ENCODE measurements at places on chromosomes 5 and 9. TPM values are rescaled to one million over a fixed set of nuclear protein-coding genes. Genes with fewer than 3 reads are reported as not detected.

DNA sequence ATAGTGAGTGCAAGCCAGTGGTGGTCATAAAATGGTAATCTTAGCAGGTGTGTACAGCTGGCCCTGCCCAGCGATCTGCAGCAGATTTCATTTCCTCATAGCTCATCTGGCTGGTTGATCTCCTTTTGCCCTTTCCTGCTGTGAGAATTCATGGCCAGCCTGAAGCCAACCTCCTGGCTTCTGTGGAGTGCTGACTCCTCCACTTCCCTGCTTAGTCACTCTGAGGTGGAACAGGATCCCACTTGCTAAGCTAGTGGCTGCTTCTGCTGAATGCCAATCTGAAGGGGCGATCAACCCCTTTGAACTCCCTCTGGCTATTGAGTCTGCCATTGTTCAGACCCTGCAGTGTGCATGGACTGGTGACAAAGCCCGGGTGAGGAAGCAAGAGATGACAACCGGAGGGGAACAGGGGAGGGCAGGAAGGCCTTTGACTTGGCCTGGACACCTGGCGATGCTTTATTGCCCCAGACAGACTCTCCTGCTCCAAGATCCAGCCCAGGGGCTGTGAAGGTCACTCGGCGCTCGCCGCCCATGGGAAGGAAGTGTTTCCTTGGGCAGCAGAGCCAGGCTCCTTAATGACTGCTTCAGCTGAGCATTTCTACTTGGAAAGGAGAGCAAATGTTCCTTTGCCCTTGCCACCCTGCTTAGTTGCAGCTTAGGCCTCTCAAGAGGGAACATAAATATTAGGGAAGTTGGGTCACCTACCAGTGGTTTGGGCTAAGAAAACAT lies 341.1 kb downstream of the ZSWIM6 start:
- no peak overlapping the region for H3K27ac ChIP-seq
- no peaks in the 10 kb centered on the region for H3K27me3 ChIP-seq
- no peak for DNase-seq
- H3K4me3 ChIP-seq: no peak overlapping the region
- no peaks in the 10 kb centered on the region for H3K4me1 ChIP-seq

GRCh38 chr5:53882006-53882675 lies 321.7 kb downstream of the NDUFS4 start:
- no peaks in the 10 kb centered on the region for H3K27me3 ChIP-seq
- H3K4me3 ChIP-seq: no peak overlapping the region
- DNase-seq: no peak

DNA sequence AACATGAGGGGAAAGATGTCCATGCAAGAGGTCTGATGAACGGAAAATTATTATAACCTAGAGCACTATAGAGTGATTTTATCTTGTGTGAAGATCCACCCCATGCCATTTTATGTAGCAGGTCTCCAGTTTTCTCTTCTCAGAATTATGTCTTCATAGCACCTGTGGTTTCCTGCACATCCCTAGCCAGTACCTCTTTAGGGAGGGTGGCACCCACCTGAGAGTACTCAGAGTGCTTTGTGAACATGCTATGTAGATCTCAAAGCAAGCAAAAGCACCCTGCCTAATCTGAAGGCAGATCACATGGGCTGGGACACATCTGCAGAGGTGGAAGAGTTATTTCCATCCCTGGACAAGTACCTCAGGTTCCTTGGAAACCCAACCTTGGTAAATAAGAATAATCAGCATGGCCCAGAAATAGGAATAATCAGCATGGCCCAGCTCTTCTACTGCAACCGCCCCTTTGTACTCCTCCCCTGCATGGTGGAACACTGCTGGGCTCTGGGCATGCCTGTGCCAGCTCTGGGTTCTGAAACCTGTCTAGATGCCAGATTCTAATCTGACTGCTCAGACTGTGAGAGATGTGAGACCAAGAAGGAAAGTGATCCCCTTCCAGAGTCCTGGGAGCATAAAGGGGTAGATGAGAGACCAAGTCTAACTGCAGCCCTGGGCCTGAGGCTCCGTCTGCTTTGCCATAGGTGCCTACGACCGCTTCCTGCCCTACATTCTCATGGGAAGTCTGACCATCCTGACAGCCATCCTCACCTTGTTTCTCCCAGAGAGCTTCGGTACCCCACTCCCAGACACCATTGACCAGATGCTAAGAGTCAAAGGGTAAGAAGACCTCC lies 23.7 kb downstream of the SLC22A5 start:
- peaks cover 56% of the 10 kb centered on the region for H3K4me1 ChIP-seq
- H3K36me3 ChIP-seq: no peaks in the 10 kb centered on the region
- H3K4me3 ChIP-seq: no peak overlapping the region
- DNase-seq: no peak
- H3K27ac ChIP-seq: no peak overlapping the region

DNA sequence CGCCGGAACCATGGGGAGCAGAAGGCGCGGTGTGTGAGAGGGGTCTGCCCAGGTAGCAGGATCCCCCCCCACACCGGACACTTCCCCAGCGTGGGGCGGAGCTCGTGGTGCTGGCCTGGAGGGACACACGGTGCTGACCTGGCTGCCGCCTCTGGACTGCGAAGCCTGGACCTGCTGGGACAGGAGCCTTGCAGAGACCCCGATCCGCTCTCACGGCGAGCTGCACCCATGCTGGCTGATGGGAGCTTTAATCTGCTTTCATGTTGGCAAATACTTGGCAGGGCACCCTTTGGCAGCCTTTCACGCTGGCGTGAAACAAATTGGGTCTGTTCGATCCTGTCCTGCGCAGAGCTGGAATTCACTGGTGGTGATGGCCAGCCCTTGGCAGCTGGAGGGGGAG lies 7.4 kb downstream of the NKD2 start:
- H3K36me3 ChIP-seq: no peaks in the 10 kb centered on the region
- no peak overlapping the region for H3K4me3 ChIP-seq
- H3K4me1 ChIP-seq: no peaks in the 10 kb centered on the region

DNA sequence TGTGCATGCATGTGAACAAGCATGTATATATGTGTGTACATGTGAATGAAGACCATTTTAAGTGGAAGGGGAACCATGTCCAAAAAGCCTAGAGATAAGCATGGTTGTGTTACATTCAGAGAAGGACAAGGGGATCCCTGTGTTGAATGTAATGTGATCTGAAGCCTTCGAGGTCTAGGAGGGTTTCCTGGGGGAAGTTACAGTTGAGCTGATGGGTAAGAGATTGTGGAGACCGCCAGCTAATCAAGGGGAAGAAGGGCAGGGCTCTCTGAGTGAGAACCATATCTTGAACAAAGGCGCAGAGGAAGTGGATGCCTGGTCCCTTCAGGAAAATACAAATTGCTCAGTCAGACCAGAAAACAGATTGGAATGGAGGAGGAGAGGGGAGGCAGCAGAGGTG lies 45.5 kb upstream of the TNFSF15 start:
- H3K27me3 ChIP-seq: no peaks in the 10 kb centered on the region
- no peak for DNase-seq
- H3K36me3 ChIP-seq: no peaks in the 10 kb centered on the region
- H3K4me1 ChIP-seq: no peaks in the 10 kb centered on the region
- no peak overlapping the region for H3K4me3 ChIP-seq

DNA sequence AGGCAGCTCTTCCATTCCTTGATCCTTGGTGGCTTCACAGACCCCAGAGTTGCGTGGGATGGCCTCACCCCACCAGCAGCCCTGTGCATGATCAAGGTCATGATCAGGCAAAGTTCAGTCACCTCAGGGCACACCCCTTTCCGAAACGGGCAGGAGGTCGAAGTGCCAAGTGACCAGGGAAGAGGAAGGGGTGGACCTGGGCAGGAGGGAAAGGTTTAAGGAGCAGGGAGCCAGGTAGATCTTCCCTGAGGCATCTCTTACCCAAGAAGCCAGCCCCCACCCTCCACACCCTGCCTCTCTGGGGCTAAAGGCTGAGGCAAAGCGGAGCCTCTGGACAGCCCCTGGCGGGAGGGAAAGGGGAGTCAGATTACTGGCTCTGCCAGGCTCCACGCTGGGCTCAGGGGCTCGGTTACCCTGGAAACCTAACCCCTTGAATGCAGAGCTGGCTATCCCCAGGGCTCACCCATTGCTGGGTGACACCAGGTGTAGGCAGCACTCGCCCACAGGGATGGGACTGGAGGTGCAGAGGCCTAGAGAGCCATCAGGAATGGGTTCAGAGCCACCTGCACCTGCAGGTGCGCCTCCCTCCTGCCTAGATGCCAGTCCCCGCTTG lies 3.6 kb downstream of the MGAT4B start:
- H3K27me3 ChIP-seq: no peaks in the 10 kb centered on the region
- no peak for DNase-seq
- peaks cover 9% of the 10 kb centered on the region for H3K36me3 ChIP-seq
- no peak overlapping the region for H3K4me3 ChIP-seq

- H3K27ac ChIP-seq: no peak overlapping the region
- DNase-seq: no peak
- peaks cover 49% of the 10 kb centered on the region for H3K4me1 ChIP-seq
- H3K4me3 ChIP-seq: no peak overlapping the region
Observed at GRCh38 chr9:77982581-77983319, 48.9 kb downstream of the GNAQ start.

GRCh38 chr5:76788362-76788761 lies 30.5 kb upstream of the F2RL1 start:
- no peak overlapping the region for H3K4me3 ChIP-seq
- H3K36me3 ChIP-seq: no peaks in the 10 kb centered on the region

DNA sequence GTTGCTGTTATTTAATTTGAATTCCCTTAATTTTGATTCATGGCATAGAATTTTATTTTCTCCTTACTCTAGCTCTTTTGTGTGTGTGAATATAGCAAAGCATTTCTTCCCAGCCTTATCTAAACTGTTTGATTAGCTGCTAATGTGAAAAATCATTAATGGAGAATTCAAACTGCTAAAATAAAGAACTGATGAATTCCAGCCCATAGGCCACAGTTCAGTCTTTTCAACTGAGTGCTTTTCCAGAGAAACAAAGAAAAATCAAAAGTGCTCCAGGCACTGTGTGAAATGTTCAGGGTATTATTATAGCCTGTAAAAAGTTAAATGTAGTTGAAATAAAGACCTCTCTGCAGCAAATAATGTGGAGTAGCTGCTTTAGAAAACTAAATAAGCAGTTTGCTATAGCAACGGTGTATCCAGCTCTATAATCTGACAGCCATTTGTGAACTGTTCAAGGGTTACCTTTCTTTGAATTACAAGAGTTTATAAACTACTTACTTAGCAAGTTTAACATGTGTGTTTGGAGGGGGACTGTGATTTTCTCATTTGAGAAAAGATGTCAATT lies 123.8 kb downstream of the GIN1 start:
- no peak for DNase-seq
- H3K27me3 ChIP-seq: no peaks in the 10 kb centered on the region
- no peaks in the 10 kb centered on the region for H3K4me1 ChIP-seq
- no peak overlapping the region for H3K4me3 ChIP-seq

DNA sequence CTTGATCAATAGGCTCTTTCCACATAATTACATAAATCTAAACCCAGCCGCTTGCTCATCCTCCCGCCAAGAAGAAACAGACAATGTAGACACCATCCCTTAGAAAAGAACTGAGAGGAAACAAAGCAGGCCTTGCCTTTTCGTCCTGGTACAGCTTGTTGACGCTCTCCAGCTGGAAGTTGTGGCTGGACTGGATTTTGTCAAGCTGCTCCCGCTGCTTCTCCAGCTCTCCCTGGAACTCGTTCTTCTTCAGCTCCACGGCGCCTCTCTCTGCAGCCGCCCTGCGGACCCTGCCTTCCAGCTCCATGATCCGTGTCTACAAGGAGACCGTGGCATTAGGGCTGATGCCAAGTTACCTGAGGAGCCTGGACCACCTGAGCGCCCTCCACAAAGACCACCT lies 22.1 kb downstream of the GOLM1 start:
- H3K27ac ChIP-seq: no peak overlapping the region
- H3K36me3 ChIP-seq: no peaks in the 10 kb centered on the region
- no peak overlapping the region for H3K4me3 ChIP-seq
- H3K27me3 ChIP-seq: no peaks in the 10 kb centered on the region
- DNase-seq: no peak

- no peaks in the 10 kb centered on the region for H3K27me3 ChIP-seq
- no peak overlapping the region for H3K4me3 ChIP-seq
- no peaks in the 10 kb centered on the region for H3K4me1 ChIP-seq
- H3K36me3 ChIP-seq: no peaks in the 10 kb centered on the region
- H3K27ac ChIP-seq: no peak overlapping the region
- no peak for DNase-seq
Observed at GRCh38 chr5:146725025-146725424, 153.5 kb downstream of the PPP2R2B start.

DNA sequence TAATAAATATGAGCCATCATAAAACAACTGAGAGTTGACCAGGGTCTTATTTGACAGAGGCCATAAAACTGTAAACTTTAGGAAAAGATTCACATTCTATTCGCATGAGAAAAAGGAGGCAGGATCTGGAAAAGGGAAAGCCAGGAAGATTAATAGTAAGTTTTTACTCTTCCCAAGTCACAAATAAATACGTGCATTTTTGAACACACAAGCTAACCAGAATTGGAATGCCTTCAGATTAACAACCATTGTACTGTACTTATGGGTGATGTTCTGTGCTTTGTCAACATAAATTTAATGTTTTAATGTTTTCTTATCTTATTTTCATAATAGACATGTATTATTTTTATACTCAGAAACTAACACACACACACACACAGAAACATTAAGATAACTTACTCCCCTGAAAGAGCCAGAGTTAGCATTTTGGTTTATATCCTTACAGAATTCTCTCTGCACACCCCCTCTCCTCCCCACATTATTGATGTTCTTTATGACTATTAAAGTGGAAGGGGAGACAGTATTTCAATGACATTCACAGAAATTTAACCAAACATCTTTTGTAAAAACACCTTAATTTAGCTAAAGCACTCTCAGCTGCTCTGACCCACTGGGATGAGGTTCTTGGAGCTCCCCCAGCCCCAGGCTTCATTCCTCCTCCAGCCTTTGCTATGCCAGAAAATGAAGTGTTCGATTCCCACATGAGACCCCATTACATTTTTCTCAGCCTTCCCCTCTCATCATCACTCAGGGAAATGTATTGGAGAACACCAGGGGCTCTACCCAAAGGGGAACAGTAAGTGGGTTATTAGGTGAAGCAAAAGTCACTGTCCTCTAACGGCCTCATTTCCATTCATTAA lies 155.5 kb downstream of the ESM1 start:
- no peaks in the 10 kb centered on the region for H3K27me3 ChIP-seq
- no peaks in the 10 kb centered on the region for H3K4me1 ChIP-seq
- DNase-seq: no peak
- H3K27ac ChIP-seq: no peak overlapping the region

Gene LCN2
- not detected for total RNA-seq

Gene C5orf52
- not detected for total RNA-seq

Gene GMCL2
- not detected for total RNA-seq

Gene ADAMTS16
- total RNA-seq: not detected
